Heart left ventricle (tissue), 16 donors: ENCODE measurements at places on chromosomes 1 and 21.

GRCh38 chr1:223175633-223176032 is 32.6 kb upstream of the TLR5 start:
- H3K27ac ChIP-seq, result peak overlapping the region; percentile 19
- H3K4me3 ChIP-seq, result no peak overlapping the region
- no peak for DNase-seq
- H3K4me1 ChIP-seq, result no peaks in the 10 kb centered on the region

DNA sequence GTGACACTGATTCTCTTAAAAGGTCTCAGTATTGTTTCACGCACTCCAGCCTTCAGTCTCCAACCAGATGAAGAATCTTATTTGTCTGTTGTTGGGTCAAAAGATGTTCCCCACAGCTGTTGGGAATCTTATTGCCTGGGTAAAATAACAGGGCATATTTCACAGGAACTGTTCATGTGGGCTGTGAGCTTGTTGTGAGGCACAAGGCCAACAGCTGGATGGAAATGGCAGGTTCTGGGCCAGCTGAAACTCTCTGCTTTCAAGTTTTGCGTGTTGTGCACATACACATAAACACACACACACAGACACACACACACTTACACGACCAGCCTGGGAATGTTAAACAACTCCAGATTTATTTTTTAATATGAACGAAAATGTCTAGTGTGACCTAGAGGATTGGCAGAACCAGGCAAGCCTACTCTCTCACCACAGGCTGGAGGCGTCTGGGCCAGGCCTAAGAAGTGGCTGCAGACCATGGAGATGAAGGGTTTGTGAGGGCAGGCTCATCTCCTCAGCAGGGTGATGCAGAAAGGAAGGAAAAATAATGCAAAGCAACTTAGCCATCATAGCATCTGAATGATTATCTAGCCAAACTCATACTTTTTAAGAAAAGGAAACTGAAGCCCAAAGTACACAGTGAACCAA is 357.0 kb downstream of the TTLL7 start:
- DNase-seq, result peak; percentile 25
- no peaks in the 10 kb centered on the region for H3K4me1 ChIP-seq
- peak overlapping the region; percentile 51 for H3K27ac ChIP-seq

GRCh38 chr1:116106646-116107045 is 4.6 kb upstream of the MAB21L3 start:
- no peak for DNase-seq
- no peak overlapping the region for H3K4me3 ChIP-seq
- no peak overlapping the region for H3K27ac ChIP-seq
- no peaks in the 10 kb centered on the region for H3K36me3 ChIP-seq
- H3K27me3 ChIP-seq, result no peaks in the 10 kb centered on the region

DNA sequence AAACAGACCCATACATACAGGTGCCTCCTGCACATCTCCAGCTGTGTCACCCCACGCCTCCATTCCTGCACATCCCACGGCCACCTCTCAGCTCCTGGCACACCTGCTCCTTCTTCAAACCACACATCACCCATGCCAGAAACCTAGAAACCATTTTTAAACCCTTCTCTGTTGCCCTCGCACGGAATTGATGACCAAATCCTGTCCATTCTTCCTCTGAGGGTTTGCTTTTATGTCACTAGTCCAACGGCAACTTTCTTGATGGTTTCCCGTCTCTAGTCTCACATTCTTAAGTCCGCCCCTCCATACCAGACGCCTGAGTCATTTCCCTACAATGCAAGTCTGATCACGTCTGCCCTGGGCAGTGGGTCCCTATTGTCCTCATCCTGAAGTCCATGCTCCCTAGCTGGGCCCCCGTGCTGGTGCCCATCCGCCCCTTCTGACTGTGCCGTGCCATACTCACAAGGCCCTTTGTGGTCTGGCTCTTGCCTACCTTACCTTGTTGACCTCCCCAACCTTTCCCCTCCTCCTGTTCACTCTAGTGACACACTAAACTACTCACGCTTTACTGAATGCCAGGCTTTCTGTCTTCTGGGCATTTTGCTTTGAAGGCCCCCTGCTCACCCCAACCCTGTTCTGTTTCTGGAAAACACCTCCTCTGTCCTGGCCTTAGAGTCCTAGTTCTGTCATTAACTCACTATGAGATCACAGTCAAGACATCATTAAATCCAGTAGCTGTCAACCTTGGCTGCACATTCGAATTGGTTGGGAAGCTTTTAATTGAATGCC is 17.6 kb downstream of the SLC2A1 start:
- peaks cover 83% of the 10 kb centered on the region for H3K4me1 ChIP-seq
- no peak overlapping the region for H3K4me3 ChIP-seq
- H3K27me3 ChIP-seq, result no peaks in the 10 kb centered on the region
- H3K36me3 ChIP-seq, result no peaks in the 10 kb centered on the region
- no peak for DNase-seq

GRCh38 chr1:206982216-206982615 is 12.0 kb upstream of the FCAMR start:
- H3K4me1 ChIP-seq, result no peaks in the 10 kb centered on the region
- no peak overlapping the region for H3K27ac ChIP-seq
- no peak overlapping the region for H3K4me3 ChIP-seq
- H3K36me3 ChIP-seq, result no peaks in the 10 kb centered on the region
- DNase-seq, result peak; percentile 35

DNA sequence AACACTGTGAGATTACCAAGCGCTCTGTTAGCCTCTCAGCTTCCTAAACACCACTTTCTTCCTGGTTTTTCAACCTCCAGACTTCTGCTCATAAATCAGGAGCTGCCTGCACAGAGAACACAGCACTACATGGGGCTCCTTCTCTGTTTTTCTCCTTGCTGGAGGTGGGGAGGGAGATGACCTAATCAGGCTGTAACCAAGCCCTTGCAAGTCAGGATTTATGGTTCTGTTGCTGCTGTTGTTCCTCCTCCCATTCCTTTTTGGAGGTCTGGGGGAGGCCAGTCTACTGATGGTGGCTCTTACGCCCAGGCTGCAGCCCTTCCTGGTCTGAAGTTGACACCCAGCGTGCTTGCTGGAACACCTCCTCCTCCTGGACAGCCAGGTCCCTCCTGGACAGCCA is 80.9 kb upstream of the AJAP1 start:
- H3K36me3 ChIP-seq, result no peaks in the 10 kb centered on the region
- peaks cover 2% of the 10 kb centered on the region for H3K27me3 ChIP-seq
- H3K4me1 ChIP-seq, result no peaks in the 10 kb centered on the region
- DNase-seq, result no peak
- H3K4me3 ChIP-seq, result no peak overlapping the region

- DNase-seq, result no peak
- H3K27ac ChIP-seq, result no peak overlapping the region
- no peaks in the 10 kb centered on the region for H3K27me3 ChIP-seq
- H3K36me3 ChIP-seq, result peaks cover 4% of the 10 kb centered on the region
- H3K4me1 ChIP-seq, result peaks cover 12% of the 10 kb centered on the region
- H3K4me3 ChIP-seq, result no peak overlapping the region
Measured at GRCh38 chr1:173827611-173828010, 2.9 kb upstream of the CENPL start.
